ENCODE measurements at places on chromosomes 13 and 19.

DNA sequence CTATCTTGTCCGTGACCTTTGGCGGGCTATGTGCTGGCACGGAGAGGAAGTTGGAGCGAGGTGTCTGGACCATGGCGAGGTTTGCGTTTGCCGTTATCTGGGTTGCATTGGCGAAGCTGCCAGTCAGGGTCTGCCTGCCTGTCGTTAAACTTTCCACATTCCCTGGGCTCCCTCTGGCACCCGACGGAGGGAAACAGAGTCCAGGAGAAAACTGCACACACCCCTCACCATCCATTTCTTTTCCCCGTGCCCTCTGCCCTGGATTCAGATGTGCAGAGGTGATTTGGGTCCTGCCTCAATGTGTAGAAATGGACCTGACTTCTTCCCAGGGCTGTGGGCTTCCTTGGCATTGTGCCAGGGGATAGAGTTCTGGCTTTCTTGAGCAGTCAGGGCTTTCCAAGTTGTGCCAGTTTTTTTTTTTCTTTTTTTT, 142.4 kb downstream of the URI1 start:
- no peak for DNase-seq

DNA sequence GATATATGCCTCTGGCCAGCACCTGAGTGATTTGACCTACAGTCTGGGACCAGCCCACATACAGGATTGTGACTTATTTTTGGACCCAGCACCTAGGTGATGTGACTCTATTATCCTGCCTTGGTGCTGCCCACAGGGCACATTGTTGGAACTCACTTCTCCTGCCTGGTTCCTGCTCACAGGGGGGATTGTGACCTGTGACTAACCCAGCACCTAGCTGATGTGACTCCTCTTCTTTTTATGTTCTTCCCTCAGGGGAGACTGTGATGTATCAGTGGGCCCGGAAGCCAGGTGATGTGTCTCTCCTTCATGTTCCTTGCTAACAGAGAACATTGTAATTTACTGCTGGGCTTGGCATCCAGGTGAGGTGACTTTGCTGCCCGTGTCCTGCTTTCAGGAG, 63.0 kb upstream of the ZNF724 start:
- no peak for DNase-seq

DNA sequence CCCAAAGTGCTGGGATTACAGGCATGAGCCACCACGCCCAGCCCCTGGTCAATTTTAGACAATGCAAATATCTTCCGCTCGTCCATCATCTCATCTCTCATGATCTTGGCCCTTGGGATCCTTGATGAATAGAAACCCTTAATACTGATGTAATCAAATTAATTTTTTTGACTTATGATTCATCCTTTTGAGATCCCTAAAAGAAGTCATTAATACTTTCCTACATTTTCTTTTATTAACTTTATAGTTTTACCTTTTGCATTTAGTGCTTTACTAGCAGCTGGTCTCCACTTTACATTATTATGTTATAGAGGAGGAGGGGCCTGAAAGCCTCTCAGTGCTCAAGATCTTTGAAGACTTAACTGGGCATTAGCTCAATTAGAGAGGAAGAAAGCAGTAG, 7.7 kb upstream of the KASH5 start:
- DNase-seq = no peak

GRCh38 chr13:109160887-109161669, 531.7 kb downstream of the MYO16 start:
- peak; percentile 30 for DNase-seq

- peak; percentile 67 for DNase-seq
Measured at GRCh38 chr19:37964109-37964508, 57.1 kb downstream of the SIPA1L3 start.

DNA sequence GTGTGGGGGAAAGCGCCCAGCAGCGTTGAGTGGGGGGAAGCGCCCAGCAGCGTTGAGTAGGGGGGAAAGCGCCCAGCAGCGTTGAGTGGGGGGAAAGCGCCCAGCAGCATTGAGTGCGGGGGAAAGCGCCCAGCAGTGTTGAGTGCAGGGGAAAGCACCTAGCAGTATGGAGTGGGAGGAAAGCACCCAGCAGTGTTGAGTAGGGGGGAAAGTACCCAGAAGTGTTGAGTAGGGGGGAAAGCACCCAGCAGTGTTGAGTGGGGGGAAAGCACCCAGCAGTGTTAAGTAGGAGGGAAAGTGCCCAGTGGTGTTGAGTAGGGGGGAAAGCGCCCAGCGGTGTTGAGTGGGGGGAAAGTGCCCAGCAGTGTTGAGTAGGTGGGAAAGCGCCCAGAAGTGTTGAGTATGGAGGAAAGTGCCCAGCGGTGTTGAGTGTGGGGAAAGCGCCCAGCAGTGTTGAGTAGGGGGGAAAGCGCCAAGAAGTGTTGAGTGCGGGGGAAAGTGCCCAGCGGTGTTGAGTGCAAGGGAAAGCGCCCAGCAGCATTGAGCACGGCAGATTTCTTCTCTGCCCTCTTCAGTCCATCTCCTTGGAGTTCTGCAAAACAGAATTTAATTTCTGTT, 138.4 kb downstream of the ATP11A start:
- DNase-seq = no peak

GRCh38 chr19:6713773-6714692, 6.4 kb downstream of the C3 start:
- DNase-seq = no peak

DNA sequence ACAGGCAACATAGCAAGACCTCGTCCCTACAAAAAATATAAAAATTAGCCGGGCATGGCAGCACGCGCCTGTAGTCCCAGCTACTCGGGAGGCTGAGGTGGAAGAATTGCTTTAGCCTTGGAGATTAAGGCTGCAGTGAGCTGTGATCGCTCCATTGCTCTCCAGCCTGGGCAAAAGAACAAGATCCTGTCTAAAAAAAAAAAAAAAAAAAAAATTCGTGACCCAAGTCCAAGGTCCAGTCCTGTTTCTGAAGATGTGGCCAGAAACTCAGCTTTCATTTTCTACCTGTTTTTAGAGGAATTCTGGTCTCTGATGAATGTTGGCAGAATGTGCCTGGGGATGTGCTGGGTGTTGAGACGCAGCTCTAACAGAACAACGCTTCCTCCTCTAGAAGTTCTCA, 1.9 kb upstream of the PGPEP1 start:
- no peak for DNase-seq

DNA sequence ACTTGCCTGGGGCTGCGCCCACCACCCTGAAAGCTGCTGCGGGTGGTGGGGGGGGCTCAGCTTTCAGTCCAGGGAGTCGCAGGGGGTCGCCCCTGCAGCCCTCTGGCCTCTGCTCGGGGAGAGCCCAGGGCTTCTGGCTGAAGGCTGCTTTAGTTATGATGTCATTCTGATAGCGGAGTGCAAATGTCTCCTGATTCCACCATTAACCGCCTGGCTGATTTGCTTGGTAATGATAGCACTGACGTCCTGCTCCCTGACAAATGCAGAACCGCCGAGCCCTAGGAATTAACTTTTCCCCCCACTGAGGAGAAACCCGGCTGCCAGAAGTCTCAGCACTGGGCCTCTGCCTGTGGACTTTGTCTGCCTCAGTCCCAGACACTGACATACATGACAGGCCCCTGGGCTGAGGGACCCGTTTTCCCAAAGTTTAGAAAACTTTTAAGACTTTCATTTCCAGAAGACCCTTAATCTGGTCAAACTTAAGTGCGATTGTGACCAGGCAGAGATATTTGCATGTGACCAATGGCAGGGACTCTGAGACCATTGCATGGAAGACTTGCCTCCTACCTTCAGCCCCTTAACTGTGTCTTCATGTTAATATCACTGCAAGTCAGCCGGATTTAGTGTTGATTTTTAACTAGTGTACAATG, 142.5 kb upstream of the ZNF536 start:
- no peak for DNase-seq

DNA sequence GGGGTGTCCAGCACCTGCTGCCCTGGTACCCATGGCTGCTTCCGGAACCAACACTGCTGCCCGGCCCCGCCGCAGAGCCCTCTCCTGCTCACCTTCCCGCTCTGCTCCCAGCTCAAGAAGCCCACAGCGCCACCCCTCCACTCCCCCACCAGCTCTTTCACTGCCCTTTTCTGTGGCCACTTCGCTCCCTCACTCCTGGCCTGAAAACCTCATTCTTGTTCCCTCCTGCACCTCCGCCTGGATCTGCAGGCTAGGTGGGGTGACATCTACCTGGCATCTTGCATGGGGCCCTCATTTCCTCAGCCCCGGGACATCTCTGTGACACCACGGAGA, 6.4 kb downstream of the ZNF787 start:
- DNase-seq = no peak

GRCh38 chr13:106475852-106476251, 59.6 kb downstream of the EFNB2 start:
- DNase-seq = no peak

GRCh38 chr19:34128558-34129250, 43.6 kb upstream of the LSM14A start:
- DNase-seq = peak; percentile 68

GRCh38 chr13:49625392-49626079, 2.8 kb upstream of the ARL11 start:
- DNase-seq = no peak

- peak; percentile 24 for DNase-seq
Measured at GRCh38 chr19:7902796-7903243, 857 bp upstream of the MAP2K7 start.

DNA sequence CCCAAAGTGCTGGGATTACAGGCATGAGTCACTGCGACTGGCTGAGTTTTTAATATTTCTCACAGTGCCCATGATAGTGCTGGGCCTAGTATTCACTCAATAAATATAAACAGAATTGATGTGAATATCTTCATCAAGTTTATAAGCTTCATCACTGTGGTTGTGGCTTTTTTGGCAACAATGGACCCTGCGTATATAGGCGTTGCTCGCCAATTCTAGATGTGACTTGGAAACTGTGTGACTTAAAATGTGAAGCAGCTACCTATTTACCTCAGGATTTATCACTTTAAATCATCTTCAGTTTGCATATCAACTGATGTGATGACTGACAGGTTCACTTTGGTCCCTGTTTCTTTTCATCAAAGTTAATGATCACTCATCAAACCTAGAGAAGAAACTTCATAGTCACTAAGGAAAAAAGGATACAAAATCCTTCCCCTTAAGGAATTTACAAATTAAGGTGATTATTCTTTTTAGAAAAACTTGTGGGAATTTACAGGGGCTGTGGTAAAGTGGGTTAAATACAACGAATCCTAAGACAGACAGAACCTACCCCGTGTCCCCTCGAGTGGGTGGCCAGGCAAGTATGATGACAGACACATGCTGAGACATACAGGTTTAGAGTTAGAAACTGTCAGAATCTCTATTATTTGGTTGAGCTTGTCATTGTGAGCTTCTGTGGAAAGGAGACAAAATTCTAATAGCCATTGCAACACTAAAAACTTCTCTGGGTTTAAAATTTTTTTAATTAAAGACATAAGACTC, 101.3 kb downstream of the AKAP11 start:
- DNase-seq = no peak

DNA sequence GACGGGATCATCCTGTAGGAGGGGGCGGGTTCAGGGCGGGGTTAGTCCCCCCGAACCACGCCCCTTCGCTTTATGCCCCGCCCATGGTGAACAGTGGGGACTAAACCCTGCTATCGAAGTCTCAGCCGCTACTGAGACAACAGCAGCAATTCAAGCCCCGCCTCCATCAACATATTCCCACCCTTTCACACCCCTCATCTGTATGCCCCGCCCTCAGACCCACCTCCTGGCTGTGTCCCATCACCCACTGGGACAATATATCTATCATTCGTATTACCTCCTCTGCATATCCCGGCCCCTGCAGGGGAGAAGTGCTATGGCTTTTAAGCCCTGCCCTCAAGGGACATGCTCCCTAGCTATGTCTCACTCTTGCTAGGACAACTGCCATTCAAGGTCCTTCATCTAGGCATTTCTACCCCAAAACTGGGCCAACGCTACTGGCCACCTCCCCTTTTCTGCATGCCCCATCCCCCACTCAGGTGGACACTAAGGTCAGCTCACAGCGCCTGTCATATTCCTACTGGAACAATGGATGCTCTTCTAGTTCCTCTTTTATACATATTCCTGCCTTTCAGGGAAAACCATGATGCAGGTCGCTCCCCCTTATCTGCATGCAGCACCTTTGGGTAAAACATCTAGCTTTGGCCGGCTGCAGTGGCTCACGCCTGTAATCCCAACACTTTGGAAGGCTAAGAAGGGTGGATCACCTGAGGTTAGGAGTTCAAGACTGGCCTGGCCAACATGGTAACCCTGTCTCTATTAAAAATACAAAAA, 11.9 kb downstream of the LRFN1 start:
- no peak for DNase-seq

GRCh38 chr19:47141695-47142094, 11.1 kb downstream of the SAE1 start:
- no peak for DNase-seq

DNA sequence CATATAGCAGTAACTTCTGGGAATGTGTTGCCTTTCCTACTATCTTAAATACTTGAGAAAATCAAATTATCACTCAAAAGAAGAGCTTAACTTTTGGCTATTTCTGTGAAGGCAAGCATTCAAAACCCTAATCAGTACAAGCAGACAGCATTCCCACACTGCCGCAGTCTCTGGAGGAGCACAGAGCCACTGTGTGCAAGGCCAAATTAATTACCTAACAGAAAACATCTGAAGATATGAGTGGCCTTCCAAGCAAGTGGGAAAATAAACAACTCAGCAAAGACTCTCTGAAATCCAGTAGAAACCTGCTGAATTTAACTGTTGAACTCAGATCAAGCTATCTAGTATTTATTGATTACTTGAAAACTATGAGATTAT, 68.2 kb downstream of the COL4A1 start:
- DNase-seq = peak; percentile 42

DNA sequence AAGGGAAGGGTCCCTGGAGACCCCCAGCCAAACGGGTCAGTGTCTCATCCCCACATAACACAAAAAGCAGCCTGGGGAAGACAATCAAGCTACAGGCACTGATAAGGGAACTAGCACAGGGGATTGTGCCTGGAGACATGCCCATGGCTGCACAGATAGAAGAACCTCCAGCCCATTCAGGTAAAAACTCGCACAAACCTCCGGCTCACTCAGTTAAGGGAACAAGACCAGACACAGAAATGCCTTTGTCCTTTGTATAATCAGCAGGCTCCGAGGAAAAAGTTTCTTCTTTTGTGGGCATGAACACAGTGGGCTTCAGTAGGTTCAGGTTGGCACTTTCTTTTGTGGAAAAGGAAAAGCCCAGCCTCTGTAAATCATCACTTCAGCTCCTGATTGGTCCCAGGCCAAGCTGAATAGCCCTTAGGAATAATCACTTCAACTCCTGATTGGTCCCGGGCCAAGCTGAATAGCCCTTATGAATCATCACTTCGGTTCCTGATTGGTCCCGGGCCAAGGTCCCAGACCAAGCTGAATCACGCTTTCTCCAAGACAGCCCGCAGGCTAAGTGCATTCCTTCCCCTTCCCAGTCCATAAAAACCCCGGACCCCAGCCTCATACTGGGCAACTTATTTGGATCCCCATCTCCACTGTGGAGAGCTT, 5.0 kb upstream of the ZNF230 start:
- DNase-seq = peak; percentile 22

DNA sequence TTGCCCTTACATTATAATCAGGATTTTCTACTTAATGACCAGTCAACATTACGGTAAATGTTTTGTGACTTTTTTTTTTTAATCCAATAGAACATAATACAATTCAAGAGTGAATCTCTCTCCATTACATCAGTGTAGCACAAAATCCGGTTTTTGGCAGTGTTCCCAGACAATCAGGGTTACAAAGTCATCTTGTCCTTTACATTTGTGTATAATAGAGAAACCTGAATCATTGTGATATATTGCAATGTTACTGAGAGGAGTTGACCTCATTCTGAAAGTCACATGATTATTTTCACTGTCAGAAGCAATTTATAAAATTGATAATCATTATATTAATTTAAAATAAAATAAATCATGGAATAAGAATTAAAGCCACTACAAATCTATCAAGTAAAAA, 1346.0 kb upstream of the SPRY2 start:
- no peak for DNase-seq

GRCh38 chr13:73303851-73304250, 245.0 kb downstream of the KLF5 start:
- peak; percentile 40 for DNase-seq
